Activated gamma-delta T cell treated with anti-CD3 and anti-CD28 coated beads, Interleukin-2, amount 50 U/mL, for 16 hours (primary cell): ENCODE measurements at places on chromosomes 13 and 19.

DNA sequence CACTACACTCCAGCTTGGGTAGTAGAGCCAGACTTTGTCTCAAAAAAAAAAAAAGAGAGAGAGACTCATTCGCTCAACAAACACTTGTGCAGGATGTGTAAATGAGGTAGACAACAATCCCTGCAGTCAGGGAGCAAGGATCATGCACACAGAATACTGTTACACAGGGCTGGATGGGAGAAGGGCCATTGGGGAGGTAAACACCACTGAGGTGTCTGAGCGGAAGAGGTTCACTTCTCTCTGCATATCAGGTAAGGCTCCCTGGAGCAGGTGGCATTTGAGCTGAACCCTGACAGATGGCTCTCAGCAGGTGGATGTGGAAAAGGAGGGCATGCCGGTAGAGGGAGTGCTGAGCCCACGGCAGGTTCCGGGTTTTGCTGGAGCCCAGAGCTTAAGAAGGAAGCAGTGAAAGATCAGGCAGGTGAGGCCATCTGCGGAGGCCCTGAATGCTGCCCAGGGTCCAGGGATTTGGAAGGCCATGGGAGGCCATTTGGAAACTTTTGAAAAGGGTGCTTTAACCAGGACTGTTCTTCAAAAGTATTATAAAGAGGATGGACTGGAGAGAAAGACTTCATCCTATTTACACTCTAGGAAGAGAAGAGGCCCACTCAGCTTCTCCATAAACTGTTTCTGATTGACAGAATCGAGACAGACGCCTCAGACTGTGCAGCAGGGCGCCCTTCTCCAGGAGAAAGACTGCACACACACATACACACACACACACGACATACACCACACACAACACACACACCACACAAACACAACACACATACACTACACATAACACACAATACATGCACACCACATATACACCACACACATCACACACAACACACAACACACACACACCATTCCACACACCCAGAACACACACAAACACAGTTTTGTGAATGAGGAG lies 199.4 kb downstream of the USP12 start:
- no peak for DNase-seq

- DNase-seq, result no peak
Measured at GRCh38 chr19:46411088-46411924, 2.1 kb downstream of the CCDC8 start.

DNA sequence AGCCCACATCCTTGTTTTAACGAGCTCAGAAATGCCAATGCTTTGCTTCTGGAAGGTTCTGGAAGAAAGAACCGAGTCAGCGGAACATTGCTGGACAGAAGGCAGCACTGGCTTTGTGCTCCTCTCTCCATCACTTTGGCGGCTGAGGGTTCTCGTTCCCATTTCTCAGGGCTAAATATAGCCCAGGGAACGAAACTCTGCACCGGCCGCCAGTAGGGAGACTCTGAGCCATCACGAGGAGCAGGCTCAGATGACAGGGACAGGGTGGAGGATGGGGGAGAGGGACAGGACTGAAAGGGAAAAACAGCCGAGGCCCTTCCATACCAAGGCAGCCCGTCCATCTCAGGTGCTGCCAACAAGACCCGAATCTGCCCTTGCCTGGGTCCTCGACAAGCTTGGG lies 166.4 kb downstream of the CACNA1A start:
- no peak for DNase-seq

GRCh38 chr19:12828494-12828893 lies 5.9 kb downstream of the RTBDN start:
- DNase-seq, result no peak

DNA sequence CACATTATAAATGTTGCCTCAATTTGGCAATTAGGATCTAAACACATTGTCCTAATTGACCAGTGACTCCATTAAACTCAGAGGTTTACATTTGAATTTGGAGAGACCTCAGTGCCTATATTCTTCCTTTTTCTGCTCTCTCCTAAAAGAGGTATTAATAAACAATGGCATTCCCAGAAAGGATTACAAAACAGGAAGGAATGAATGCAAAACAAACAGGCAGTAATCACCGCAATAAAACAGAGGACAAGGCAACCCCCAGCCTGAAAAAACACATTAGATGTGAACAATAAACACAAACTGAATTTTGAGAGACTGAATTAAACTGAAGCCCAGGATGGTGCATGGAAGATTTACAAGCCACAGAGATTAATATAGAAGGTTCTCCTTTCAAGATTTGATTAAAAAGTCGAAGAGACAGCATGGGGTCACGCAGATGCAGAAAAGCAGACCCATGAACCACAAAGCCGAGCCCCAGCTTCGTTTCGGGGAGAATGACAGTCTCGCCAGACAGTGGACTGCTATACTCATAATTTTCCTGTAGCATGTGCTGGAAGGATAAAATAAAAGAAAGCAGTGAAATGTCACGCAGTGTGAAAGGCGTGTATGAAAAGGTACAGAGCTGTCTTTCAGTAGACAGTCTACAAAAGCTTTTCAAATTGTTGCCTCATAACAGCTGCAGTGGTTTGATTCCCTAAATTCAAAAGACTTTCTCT lies 503.0 kb downstream of the LIG4 start:
- DNase-seq, result no peak

DNA sequence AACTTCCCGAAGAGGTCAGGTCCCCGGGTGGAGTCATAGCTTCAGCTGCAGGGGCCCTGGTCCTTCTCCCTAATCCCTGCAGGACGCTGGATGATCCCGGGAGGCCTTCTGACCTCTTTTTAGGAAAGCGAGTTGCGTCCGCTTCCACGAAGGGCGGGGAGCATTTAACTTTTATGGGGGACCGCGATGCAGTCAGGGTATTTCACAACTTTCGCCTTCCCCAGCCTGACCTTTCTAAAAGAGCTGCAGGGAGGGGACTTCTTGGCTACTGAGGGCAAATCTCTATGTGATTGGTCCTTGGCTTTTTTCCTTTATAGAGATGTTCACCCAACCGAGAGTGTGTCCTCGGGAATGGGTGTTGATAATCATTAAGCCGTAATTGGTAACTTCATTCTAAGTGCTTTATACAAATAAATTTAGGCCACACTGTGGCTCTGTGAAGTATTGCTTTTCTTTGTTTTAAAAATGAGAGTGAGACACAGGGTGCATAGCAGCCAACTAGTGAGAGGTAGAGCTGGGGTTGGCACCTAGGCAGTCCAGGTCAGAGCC lies 778 bp downstream of the ZNF230 start:
- no peak for DNase-seq

DNA sequence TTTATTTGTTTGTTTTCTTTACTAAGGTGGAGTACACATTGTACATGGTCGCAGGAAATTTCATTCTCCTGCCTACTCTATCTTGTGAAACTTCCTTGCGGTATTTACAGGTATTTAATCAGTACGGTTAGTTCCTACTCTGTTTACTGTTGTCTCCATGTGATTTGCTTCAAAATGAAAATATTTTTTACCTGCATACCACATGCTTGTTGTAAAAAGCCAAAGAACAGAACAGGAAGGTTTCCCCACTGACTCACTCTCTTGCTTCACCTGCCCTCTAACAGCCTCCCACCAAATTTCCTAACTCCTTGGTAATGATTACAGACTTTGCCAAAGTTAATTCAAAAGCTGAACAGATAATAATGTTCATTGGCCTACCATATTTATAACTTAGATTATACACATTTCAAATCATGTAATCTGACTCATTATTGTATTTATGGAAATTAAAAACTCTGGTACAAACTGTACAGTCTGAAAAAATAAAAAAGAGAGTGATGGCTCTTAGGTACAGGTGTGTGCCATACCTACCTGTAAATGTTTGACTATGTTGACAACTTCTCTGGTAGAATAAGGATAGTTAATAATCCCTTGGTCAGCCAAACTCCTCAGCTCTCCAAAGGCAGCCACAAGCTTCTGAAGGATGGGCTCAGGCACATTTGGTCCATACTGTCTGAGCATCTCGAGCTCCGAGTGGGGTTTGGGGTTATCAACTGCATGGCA lies 239.9 kb downstream of the VWA8 start:
- DNase-seq, result no peak

GRCh38 chr13:29846475-29847256 lies 3.8 kb downstream of the UBL3 start:
- no peak for DNase-seq

GRCh38 chr13:44237881-44238421 lies 135.7 kb upstream of the SERP2 start:
- no peak for DNase-seq

- no peak for DNase-seq
Measured at GRCh38 chr13:73870036-73870741, 264.0 kb downstream of the KLF12 start.

GRCh38 chr13:67023130-67023876 lies 206.8 kb downstream of the PCDH9 start:
- DNase-seq, result no peak

- no peak for DNase-seq
Measured at GRCh38 chr19:46350758-46351159, 3.9 kb downstream of the PPP5C start.

GRCh38 chr19:42154471-42155323 lies 22.5 kb upstream of the POU2F2 start:
- DNase-seq, result no peak

GRCh38 chr19:57682226-57682766 lies 519 bp downstream of the ZNF551 start:
- DNase-seq, result no peak

DNA sequence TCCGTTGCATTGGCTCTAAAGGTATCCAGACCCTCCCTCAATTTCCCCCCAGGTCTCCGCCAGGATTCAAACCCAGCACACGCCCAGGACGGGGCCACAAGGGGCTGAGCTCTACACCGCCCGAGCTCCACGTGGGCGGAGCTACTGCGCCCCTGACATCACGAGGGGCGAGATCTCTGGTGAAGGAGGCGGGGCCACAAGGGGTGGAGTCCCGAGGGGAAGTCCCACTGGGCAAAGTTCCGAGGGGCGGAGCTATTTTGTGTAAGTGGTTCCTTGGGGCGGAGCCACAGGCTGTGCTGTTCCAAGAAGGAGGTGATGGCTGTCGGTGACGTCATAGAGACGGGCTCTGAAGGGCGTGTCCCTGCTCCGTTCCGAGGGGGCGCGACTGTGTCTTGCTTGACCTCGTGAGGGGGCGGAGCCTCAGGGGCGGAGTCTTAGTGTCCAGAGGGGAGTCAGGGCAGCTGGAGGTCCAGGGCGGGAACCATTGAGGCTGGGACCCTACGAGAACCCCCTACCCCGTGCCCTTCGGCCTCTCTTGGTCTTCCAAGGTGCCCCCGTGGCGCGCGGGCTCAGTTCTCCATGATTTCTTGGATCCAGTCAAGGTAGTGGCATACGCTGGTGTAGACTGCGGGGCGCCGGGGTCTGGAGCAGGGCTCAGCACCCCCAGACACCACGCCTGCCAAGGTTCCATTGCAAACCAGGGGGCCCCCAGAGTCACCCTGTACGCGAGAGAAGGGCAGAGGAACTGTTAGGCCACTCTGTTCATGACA lies 1.3 kb upstream of the KLK8 start:
- DNase-seq, result no peak

- no peak for DNase-seq
Measured at GRCh38 chr19:50005428-50005827, 19.7 kb downstream of the VRK3 start.

DNA sequence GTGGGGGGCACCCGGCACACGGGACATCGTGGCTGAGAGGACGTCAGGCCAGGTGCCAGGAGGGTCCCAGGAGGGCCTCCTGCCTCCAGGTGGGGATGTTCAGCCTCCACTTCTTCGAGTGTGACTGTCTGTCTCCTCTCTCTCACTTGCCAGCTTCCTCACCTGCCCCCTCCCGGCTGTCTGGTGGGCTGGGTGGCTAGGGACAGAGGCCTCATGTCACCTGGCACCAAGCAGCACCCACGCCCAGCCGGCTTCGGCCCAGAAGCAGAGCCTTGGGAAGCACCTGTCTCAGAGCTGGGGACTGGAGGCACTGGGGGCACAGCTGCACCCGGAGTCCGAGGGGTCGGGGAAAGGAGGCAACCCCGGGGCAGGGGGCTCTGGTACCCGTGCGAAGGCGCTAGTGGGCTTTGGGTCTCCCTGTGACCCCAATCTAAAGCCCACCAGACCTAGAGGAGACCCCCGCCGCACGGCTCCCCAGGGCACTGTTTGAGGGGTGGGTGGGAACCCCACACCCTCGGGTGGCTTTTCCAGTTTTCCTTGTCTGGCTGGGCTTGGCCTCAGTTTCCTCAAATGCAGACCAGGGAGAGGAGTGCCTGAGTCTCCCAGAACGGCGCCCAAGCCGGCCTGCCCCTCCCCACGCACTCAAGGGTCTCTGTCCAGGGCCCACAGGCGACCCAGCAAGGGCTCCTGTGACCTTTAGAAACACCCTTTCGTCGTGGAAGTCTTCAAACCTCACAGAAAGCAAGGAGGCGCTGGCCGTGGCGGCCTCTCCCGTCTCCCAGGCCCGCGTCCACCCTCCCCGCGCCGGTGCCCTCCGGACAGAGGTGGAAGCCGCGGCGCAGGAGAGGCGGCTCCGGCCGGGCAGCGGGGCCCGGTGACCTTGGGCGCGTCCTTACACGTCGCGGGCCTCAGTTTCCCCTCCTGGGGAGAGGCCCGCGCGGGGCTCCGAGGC lies 664 bp upstream of the HCN2 start:
- DNase-seq, result no peak

DNA sequence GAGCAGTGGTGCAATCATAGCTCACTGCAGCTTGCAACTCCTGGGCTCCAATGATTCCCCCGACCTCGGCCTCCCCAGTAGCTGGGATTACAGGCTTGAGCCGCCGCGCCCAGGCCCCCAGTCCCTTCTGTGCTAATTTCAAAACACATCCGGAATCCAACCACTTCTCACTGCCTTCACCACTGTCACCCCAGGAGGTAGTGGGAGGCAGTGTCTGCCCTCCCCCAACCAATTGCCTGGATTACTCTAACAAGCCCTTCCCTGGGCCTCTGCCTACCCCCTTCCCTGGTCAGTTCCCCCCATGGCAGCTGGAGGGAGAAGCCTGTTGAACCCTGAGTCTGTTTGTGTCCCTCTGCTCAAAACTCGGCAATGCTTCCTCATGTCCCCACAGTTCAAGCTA lies 2.3 kb downstream of the PRAM1 start:
- no peak for DNase-seq

GRCh38 chr13:39201180-39201579 lies 162.9 kb downstream of the NHLRC3 start:
- no peak for DNase-seq

GRCh38 chr19:32208060-32208459 lies 137.3 kb upstream of the ZNF507 start:
- DNase-seq, result no peak

GRCh38 chr19:49871349-49871985 lies 4.1 kb upstream of the PNKP start:
- no peak for DNase-seq
